Astrocyte of the hippocampus (primary cell): ENCODE measurements at places on chromosomes 7 and 10.
A peak's percentile ranks its signal among the peaks of the same experiment; 100 is the strongest.

DNA sequence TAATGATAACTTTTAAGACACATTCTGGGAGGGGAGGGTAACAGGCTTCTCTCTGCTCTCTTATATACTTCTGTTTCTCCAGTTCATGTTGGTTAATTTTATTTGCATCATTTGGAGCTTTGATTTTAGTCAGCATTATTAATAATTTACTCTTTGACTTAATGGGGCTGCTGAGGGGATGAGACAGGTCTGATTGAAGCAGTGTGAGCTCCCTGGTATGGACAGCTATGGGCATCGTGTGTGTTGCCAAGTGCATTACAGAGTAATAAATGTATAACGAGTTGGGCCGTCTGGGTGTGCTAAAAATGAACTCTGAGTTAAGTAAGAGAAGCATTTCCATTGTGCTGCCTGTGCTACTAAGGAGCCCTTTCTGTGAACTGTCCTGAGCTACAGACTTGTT is 31.7 kb upstream of the IKZF1 start:
- DNase-seq: no peak

DNA sequence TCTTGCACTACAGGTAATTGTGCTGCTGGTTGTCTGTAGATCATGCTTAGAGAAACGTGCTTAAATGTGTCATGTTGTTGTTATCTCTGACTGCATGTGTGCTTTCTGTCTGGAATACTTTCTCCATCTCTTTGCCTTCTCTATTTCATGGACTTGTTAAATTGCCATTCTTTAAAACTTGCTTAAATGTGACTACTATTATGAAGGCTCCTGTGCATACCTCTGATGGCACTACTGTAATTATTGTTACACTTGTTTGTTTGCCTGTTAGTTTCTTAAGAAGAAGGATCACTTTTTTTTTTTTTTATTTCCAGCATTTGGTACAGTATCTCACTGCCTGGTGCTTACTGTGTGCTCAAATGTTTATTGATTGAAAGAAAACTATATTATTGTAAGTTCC is 41.6 kb downstream of the KMT2E start:
- DNase-seq: no peak

DNA sequence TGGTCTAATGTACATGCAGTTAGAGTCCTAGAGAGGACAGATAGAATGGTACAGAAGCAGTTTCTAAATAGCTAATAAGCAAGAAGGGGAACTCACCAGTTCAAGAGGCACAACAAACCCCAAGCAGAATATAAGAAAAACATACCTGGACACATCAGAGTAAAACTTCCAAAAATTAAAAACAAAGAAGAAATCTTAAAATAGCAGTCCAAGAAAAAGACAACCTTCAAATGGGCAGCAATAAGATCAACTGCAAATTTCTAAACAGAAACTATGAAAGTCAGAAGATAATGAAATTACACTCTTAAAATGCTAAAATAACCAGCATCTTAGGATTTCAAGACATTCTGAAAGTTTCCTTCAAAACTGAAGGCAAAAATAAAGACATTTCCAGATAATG is 55.9 kb downstream of the USP6NL start:
- no peak for DNase-seq

GRCh38 chr7:8408871-8409270 is 24.5 kb upstream of the NXPH1 start:
- DNase-seq: no peak

- DNase-seq: peak; percentile 71
These were observed 30.3 kb upstream of the ATXN7L1 start for GRCh38 chr7:105906695-105907094.

DNA sequence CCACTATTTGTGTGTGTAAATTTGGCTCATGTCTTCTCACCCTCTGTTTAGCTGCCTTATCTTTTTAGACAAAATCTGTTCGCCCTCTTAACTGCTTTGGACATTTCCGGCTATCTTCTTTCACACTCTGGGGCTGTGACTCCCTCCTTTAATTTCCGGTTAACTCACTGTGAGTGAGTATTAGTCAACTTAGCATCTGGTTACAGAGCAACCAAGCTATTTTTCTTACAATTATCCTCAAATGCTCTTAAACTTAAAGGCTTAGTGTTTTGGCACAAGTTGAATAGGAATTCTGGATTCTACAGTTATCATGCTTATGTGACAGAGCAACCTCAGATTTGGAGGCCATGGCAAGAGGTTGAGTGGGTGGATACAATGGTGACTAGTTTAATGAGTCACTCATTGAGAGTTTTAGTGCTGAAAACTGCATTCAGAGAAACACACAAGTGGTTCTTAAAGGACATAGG is 177.6 kb upstream of the SEMA3A start:
- peak; percentile 82 for DNase-seq

DNA sequence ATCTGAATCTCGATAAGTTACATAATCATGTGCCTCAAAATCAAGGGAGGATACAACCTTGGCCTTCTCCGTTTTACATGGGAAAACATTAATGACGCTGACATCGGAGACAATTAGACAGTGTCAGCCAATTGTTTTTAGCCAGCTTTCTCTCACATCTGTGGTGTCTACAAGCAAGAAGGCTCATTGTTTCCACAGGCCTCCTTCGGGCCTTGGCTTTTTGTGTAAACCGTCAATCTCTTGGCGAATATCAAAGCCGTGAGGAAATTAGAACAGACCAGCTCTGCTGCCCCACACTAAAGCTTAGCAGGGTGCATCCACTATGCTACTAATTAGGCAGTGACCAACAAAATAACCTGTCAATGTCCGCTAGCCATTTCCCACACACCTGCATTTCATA is 43.2 kb downstream of the VAX1 start:
- DNase-seq: no peak

GRCh38 chr10:67520924-67521520 is 175.0 kb downstream of the CTNNA3 start:
- DNase-seq: peak; percentile 78

DNA sequence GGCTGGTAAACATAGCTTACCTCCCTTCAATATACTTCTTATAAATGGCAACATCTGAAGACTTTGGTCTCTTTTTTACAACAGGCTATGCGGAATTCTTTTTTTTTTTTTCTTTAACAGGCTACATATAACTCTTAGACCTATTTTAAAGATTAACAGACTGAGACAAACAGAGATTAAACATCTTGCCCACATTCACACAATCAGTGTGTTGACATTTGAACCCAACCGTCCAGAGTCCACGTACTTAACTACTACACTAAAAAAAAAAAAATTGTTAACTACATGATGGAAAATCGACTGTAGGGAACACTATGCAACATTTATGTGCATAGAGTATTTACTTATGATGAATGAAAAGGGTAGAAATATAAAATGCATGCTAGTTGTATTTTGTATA is 298.5 kb downstream of the ELMO1 start:
- DNase-seq: no peak

DNA sequence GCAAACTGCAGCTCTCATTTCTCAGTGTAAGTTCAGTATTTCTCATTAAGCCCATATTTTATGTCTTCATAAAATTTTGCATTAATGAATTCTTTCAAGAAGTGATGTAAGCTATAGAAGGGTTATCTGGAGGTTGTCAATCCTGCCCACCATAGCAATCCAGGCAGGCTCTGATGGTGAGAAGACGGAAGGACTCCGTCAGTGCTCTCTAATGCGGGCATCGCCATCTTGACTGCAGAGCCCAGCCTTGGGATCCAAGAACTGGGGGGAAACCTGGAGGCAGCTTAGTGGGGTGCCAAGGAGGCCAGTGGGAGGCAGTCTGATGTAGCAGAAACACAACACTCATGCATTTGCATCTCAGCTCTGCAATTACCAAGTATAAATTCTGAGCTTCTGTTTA is 707.4 kb upstream of the NRP1 start:
- no peak for DNase-seq

- DNase-seq: no peak
These were observed 55.6 kb upstream of the BET1 start for GRCh38 chr7:94059746-94060145.

GRCh38 chr7:30465046-30465810 is 13.4 kb downstream of the NOD1 start:
- DNase-seq: no peak

- peak; percentile 24 for DNase-seq
These were observed 24.1 kb upstream of the FFAR4 start for GRCh38 chr10:93542358-93542791.

GRCh38 chr7:15015545-15016314 is 113.2 kb upstream of the DGKB start:
- peak; percentile 80 for DNase-seq

GRCh38 chr10:125056161-125057132 is 103.9 kb downstream of the CTBP2 start:
- no peak for DNase-seq

GRCh38 chr7:89813081-89813480 is 341.2 kb upstream of the STEAP1 start:
- DNase-seq: peak; percentile 6
